ENCODE measurements at places on chromosomes 11 and 22.

- H3K27ac ChIP-seq, result peak overlapping the region; percentile 60
- H3K4me1 ChIP-seq, result peaks cover 57% of the 10 kb centered on the region
- no peaks in the 10 kb centered on the region for H3K27me3 ChIP-seq
- peaks cover 4% of the 10 kb centered on the region for H3K36me3 ChIP-seq
These were observed 8.6 kb downstream of the HTATIP2 start for GRCh38 chr11:20372081-20372626.

DNA sequence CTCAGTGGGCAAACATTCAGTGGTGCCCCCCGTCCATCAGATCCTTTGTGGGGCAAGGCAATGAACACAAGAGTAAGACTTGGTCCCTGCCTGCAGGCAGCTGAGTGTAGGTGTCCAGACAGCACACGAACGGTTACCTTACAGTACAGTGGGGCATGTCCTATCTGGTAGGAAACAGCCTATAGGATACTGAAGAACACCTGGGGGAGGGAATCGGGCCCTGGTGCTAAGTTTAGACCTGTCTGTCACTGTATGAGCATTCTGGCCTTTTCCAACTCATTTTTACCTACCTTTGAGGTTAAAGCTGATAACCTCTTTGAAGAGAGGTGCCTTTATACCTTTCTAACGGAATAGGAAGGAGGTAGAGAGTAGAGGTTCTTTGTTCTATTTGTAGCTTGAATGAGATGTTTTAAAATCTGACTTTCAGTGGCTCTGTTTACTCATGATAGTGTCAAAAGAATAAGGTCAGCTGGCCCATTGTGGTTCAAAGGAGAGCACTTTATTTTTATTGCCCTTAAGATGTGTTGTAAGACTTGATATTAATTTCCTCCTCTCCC is 8.9 kb downstream of the ZNRF3 start:
- no peak overlapping the region for H3K4me3 ChIP-seq
- H3K27me3 ChIP-seq, result no peaks in the 10 kb centered on the region
- H3K4me1 ChIP-seq, result peaks cover 66% of the 10 kb centered on the region
- no peaks in the 10 kb centered on the region for H3K36me3 ChIP-seq
- peak overlapping the region; percentile 90 for H3K27ac ChIP-seq

DNA sequence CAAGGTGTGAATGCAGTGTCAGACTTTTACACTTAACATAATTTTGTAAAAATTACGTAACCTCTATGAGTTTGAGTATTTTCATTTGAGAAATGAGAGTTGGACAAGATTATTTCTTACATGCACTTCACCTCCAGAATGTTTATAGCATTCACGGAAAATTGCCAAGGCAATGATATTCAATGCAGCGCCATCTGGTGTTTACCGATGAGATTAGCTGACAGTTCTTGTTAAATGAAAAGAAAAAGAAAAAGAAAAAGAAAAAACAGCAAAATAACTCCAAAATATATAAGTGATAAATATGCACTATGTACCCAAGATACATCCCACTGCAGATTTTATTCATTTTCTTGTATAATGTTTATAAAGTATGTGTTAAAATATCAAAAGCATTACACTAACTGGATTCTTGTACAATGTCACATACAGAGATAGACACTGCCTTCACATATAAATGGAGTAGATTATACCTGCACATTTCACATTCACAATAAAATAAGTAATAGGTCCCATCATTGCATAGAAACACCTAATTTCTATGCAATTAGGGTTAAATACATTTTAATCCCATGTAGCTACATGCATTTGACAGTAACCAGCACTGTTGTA is 976.3 kb upstream of the FAT3 start:
- H3K4me1 ChIP-seq, result peaks cover 4% of the 10 kb centered on the region
- H3K27ac ChIP-seq, result no peak overlapping the region
- peaks cover 4% of the 10 kb centered on the region for H3K27me3 ChIP-seq
- H3K4me3 ChIP-seq, result no peak overlapping the region

- H3K27me3 ChIP-seq, result peaks cover 9% of the 10 kb centered on the region
- DNase-seq, result peak; percentile 51
- peaks cover 50% of the 10 kb centered on the region for H3K36me3 ChIP-seq
- H3K4me1 ChIP-seq, result peaks cover 33% of the 10 kb centered on the region
- peak overlapping the region; percentile 37 for H3K27ac ChIP-seq
These were observed 25.5 kb downstream of the FAM118A start for GRCh38 chr22:45335021-45335818.

DNA sequence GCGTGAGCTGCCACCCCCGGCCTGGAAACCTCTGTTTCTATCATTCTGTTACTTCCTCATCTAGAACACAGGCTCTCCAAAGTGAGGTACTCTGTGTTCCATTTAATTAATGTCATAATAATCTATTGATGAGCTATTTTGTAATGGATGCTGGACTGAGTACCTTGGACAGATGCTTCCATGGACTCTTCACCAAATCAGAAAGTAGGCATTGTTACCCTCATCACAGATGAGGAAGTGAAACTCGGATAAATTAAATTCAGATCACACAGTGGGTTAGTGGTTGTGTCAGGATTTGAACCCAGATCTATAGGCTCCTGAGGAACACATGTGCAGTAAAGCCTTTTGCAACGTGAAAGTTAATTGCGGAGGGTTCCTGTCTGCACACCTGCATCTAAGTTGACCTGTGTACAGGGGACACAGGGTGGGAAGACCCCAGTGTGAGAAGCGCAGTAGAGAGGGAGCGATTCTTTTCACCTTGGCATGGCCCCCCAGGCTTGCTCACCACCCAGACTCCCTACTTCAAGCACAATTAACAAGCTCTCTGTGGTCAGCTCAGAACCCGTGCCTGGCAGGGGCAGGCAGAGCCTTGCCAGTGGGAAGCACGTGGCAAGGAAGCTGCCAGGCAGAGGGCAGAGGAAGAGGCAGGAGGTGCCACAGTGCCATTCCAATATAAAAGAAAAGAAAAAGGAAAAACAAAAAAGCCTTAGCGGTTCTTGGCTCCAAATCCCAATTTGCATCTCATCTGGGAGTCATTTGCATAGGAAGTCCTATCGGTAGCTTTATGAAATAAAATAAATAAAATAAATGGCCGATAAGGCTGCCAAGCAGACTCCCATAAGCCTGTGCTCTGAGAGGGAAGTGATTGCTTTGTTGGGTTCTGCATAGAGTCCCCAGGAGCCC is 239.3 kb downstream of the GRIK4 start:
- no peak overlapping the region for H3K4me3 ChIP-seq
- H3K36me3 ChIP-seq, result no peaks in the 10 kb centered on the region
- H3K27ac ChIP-seq, result no peak overlapping the region
- H3K27me3 ChIP-seq, result peaks cover 11% of the 10 kb centered on the region
- peaks cover 38% of the 10 kb centered on the region for H3K4me1 ChIP-seq
- DNase-seq, result no peak

DNA sequence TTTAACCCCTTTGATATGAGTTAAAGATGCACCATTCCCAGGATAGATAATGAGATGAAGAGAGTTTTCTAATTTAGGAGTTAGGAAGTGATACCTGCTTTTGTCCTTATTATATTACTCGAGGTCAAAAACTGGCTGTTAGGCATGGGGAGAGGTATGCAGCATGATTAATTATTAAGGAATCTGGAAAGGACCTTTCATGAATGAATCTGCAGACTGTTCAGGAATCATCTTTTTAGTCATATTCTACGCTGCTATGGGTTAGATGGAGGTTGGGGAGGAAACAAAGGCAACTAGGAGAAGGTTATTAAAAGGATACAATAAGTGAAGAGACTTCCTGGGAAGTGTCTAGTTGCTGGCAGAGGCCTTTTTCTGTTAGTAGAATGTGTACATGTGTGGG is 492.4 kb upstream of the CCDC90B start:
- H3K27me3 ChIP-seq, result no peaks in the 10 kb centered on the region
- no peaks in the 10 kb centered on the region for H3K4me1 ChIP-seq
- H3K36me3 ChIP-seq, result no peaks in the 10 kb centered on the region
- no peak overlapping the region for H3K4me3 ChIP-seq
- H3K27ac ChIP-seq, result no peak overlapping the region

GRCh38 chr11:128341280-128342248 is 245.8 kb downstream of the ETS1 start:
- no peak overlapping the region for H3K4me3 ChIP-seq
- no peaks in the 10 kb centered on the region for H3K36me3 ChIP-seq
- H3K4me1 ChIP-seq, result peaks cover 33% of the 10 kb centered on the region
- peak overlapping the region; percentile 40 for H3K27ac ChIP-seq

GRCh38 chr11:69539416-69540117 is 58.1 kb downstream of the LINC01488 start:
- H3K4me3 ChIP-seq, result no peak overlapping the region
- no peaks in the 10 kb centered on the region for H3K36me3 ChIP-seq
- DNase-seq, result no peak

DNA sequence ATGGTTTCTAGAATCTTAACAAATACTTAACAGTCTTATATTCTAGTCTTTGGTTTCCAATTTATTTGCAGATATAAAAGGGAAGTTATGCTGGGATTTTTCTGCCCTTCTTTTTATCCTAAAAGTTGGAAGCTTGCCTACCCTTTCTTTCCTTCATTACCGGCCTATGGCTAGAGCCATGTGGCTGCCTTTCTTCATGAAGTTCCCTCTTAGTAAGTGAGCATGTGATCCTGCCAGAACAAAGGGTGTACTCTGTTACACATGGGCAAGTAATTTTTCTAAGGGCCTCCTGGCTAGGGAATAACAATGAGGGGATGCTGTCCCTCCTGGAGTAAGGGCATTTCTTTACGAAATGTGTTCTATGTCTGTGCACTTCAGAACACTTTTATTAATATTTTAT is 252.1 kb upstream of the PITPNB start:
- no peak overlapping the region for H3K27ac ChIP-seq
- H3K27me3 ChIP-seq, result no peaks in the 10 kb centered on the region
- peaks cover 27% of the 10 kb centered on the region for H3K4me1 ChIP-seq
- no peak for DNase-seq

DNA sequence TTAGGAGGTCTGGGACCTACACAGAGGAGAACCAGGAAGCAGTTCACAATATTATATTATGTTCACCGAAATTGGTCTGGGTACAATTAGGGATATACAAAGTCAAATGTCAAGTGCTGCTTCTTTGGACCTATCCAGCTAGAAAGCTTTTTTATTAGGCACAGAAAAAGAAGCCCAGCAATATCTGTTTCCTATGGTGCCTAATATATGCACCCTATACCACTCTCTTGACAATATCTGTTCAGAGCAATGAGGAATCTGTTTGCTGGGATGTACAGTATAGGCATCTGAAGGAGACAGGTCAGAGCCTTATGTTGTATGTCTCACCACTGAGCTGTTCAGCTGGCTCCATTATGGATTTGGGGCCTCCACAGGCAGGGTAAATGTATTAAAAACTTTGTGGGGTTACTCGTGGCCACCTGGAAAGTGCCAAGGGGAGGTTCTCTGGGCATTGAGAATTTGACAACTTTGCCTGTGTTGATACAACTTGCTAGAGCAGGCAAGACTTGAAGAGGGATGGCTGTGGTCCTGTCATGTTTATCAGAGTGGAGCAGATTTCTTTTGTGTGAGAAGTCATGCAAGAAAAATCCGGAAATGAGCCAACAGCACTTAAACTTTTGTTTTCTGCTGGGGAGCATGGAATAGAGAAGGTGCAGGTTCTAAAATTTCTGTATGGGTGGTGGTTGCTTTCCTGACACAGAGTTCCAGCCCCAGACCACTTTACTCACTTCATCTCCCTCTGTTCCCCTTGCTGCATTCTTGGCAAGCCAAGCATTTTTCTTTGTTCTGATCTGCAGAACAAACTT is 10.1 kb downstream of the STIM1 start:
- peak overlapping the region; percentile 78 for H3K27ac ChIP-seq
- peaks cover 5% of the 10 kb centered on the region for H3K36me3 ChIP-seq
- no peaks in the 10 kb centered on the region for H3K27me3 ChIP-seq
- no peak overlapping the region for H3K4me3 ChIP-seq
- peaks cover 48% of the 10 kb centered on the region for H3K4me1 ChIP-seq

GRCh38 chr22:41124086-41124485 is 31.7 kb downstream of the EP300 start:
- H3K36me3 ChIP-seq, result peaks cover 67% of the 10 kb centered on the region
- no peak overlapping the region for H3K4me3 ChIP-seq
- no peak for DNase-seq

GRCh38 chr11:36367806-36368680 is 72.0 kb downstream of the PRR5L start:
- H3K27me3 ChIP-seq, result peaks cover 6% of the 10 kb centered on the region
- H3K4me1 ChIP-seq, result peaks cover 45% of the 10 kb centered on the region
- no peak for DNase-seq
- H3K4me3 ChIP-seq, result no peak overlapping the region

DNA sequence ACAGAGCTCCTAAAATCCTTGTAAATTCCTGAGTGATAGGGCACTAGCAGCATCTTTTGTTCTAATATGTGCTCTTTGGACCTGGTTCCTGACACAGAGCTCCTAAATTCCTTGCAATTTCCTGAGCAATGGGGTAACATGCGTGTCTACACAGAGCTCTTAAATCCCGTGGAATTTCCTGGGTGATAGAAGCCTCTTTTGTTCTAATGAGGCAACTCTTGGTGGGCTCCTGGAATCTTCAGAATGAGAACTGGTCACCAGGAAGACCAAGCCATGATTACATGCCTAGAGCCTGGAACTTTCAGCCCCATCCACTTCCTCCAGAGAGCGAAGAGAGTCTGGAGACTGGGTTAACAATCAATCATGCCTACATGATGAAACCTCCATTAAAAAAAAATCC is 19.0 kb downstream of the RSF1 start:
- H3K27me3 ChIP-seq, result no peaks in the 10 kb centered on the region
- no peak for DNase-seq
- H3K36me3 ChIP-seq, result peaks cover 50% of the 10 kb centered on the region
- no peaks in the 10 kb centered on the region for H3K4me1 ChIP-seq
- H3K4me3 ChIP-seq, result no peak overlapping the region

DNA sequence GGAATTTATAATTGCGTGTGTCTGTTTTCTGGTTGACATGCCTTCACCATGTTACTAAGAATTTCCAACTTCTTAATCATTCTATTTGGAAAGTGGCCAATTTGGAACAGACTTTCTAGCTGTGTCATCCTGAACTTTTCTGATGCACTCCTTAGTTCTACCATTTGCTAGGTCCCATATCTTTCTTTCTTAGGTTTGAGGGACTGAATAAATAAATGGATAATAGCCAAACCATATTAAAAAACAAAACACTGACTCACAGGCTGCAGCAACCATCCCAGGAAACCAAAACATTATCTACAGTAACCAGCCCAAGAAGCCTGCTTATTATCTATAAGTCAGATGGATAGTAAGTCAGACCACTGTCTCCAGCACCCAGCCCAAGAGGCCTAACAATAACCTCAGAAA is 57.5 kb upstream of the PLET1 start:
- no peak overlapping the region for H3K4me3 ChIP-seq
- H3K27ac ChIP-seq, result no peak overlapping the region
- no peak for DNase-seq
- H3K36me3 ChIP-seq, result no peaks in the 10 kb centered on the region
- peaks cover 15% of the 10 kb centered on the region for H3K4me1 ChIP-seq
- H3K27me3 ChIP-seq, result peaks cover 5% of the 10 kb centered on the region

DNA sequence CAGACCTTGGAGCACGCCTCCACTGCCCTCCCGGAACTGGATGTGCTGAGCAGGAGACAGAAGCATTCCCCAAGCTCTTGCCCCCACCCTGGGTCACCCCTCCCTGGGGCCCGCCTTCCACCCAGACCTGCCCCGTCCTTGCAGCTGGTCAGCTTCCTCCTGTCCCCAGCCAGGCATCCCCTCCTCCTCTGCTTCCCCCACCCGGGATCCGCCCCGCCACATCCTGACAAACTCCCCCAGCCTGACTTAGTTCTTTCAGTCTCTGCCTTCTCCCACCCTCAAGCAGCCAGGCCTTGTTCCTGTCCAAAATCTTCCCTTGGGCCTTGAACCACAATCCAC is 1.1 kb upstream of the PLXNB2 start:
- H3K4me1 ChIP-seq, result peaks cover 47% of the 10 kb centered on the region
- H3K36me3 ChIP-seq, result no peaks in the 10 kb centered on the region
- H3K27me3 ChIP-seq, result peaks cover 3% of the 10 kb centered on the region
- peak overlapping the region; percentile 33 for H3K27ac ChIP-seq
- DNase-seq, result peak; percentile 51
- H3K4me3 ChIP-seq, result peak overlapping the region; percentile 66

- no peaks in the 10 kb centered on the region for H3K36me3 ChIP-seq
- peaks cover 66% of the 10 kb centered on the region for H3K4me1 ChIP-seq
- no peak overlapping the region for H3K4me3 ChIP-seq
These were observed 36.8 kb upstream of the JAM3 start for GRCh38 chr11:134032043-134032442.

Measured in nephron progenitor cell (in vitro differentiated cells).